ENCODE measurements at places on chromosomes 11 and 22.

GRCh38 chr22:25853078-25853477, 111.1 kb downstream of the MYO18B start:
- no peak for DNase-seq

GRCh38 chr11:82701847-82702520, 31.7 kb downstream of the FAM181B start:
- no peak for DNase-seq

DNA sequence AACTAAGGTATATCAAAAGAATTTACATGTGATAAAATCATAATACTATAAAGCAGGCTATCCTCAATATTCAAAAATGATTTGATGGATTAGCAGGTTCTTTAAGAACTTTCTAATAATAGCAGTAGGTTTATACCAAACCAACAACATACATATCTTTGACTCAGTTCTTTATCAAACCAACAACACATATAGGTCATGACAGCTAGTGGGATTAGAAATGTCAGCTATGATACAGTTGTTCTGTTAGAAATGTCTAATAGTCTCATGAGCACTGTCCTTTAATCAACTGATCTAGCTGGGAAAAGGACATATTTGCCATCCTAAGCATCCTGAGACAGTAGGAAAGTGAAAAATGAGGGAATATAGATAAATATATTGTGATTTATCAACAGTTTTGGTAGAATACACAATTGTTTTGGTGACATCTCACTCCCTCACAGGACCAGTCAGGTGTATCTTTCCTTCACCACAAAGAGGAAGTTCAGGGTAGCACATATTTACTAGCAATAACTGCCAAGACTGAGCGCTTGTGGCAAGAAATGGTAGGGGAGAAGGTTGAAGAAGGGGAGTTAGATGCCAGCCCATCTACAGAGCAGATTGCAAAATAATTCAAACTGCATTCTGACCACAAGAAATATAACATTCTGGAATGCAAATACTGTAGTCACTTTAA, 90.8 kb upstream of the APOA1 start:
- peak; percentile 22 for DNase-seq

DNA sequence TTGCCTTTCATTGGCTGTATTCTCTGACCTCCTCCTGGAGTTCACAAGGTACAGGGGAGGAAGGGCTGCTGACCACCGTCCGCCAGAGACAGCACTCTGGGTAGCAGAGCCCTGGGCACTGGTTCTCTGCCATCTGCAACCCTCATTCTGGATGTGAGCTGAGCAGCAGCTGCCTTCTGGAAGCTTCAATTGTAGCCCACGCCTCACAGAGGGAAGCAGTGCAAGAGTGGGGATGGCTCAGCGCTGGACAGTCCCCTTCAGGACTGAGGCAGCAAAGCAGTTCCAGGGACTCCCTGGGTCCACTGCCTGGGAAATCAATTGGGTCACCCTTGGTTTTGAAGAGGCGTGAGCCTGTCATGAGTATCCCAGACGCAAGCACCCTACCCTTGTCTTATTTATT, 346.2 kb downstream of the CADM1 start:
- DNase-seq = no peak

- no peak for DNase-seq
Measured at GRCh38 chr11:62922189-62922589, 1.0 kb upstream of the CHRM1 start.

- DNase-seq = no peak
Measured at GRCh38 chr22:22068657-22069056, 86.1 kb upstream of the TOP3B start.

- DNase-seq = no peak
Measured at GRCh38 chr11:122170815-122171475, 54.9 kb upstream of the BLID start.

- DNase-seq = no peak
Measured at GRCh38 chr11:126111458-126112116, 48.9 kb upstream of the CDON start.

- DNase-seq = no peak
Measured at GRCh38 chr11:134742956-134743819, 331.1 kb upstream of the B3GAT1 start.

- DNase-seq = no peak
Measured at GRCh38 chr11:2901196-2901796, 15.7 kb upstream of the CDKN1C start.

GRCh38 chr22:31956360-31956759, 12.0 kb downstream of the YWHAH start:
- DNase-seq = no peak

DNA sequence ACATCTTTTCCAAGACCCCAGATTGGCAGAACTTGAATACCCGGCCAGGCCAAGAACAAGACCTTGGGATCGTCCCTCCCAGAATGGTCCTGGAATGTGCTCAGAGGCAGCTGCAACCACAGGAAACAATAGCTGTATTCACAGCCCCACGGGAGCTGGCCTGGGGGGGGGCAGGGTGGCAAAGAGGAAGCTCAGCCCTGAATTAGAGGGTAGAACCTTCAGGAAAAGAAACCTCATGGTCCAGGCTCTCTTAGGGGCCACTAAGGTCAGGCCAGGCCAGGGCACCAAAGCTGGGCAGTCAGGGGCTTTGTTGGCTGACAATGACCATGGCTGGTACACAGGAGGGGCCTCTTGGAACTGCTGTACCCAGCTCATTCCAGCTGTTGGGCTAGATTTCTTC, 17.3 kb downstream of the RPL27A start:
- no peak for DNase-seq

- DNase-seq = peak; percentile 78
Measured at GRCh38 chr11:95089620-95090542, at the start of gene ENDOD1. Gene ENDOD1 (plus strand): TSS chr11:95089846. CDS start chr11:95089928, 82 bp downstream.

DNA sequence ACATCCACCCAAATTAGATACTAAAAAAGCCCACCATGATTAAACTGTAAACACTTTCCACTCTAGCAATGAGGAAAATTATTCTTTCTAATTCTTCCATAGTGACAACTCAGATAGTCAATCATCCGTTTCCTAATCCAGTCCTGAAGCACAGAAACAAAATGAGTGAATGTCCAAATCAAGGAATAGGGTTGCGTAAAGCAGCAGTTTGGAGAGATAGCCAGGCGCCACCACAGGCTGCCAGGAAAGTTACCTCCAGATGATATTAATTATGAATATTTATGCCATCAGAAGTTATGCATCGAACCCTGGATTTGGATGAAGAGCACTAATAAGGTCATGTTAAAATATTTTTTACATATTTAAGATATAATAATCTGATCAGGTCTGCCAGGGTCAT, 63.2 kb downstream of the ETS1 start:
- DNase-seq = no peak

GRCh38 chr22:42889304-42889703, 32.2 kb upstream of the ARFGAP3 start:
- peak; percentile 73 for DNase-seq

DNA sequence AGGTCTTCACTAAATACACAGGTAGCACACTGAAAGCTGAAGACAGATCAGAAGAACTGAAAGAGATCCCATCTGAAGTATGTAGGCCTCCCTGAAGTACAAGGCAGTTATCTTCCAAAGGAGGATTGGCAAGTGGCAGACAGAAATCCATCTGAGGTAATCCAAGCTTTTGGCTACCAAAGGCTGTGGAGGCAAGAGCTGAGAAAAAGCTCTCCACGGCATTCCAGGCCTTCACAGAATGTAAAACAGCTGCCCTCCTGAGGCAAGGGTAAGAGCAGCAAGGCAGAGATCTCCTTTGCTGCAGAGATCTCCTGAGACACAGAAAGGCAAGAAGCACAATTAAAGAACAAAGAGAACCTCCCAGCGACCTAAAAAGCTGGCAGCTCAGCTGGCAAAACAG, 19.1 kb downstream of the PIK3C2A start:
- DNase-seq = no peak

- DNase-seq = no peak
Measured at GRCh38 chr11:128614026-128614425, 26.7 kb upstream of the ETS1 start.

- no peak for DNase-seq
Measured at GRCh38 chr11:45650166-45651095, 15.0 kb downstream of the CHST1 start.

DNA sequence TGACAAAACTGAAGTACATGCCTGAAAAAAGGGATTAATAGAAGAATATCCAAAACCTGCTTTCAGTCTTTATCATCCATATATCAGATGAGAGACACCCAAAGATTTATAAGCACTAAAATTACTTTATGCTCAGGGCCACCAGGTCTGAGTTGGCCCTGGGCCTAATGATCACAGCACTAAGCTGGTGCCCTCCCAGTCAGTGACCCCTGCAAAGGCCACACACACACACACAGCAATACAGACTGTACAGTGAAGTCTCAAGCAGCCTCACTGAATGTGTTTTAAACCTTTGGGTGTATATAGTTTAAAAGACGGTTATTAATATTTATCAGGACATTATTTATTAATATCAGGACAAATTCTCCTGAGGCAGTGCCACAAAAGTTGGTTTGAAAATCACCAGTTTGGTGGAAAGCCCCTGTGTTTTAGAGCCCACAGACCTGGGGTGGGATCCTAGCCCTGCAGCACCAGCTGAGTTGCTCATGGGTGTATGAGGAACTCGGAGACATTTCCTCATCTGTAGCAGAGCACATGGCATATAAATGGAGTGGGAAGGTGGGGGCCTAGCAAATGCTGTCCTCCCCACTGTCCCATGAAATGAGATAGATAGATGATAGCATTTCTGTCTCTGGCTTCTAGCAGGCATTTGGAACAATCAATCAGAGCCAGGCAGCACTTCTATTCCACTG, 48.4 kb upstream of the HORMAD2 start:
- DNase-seq = no peak

DNA sequence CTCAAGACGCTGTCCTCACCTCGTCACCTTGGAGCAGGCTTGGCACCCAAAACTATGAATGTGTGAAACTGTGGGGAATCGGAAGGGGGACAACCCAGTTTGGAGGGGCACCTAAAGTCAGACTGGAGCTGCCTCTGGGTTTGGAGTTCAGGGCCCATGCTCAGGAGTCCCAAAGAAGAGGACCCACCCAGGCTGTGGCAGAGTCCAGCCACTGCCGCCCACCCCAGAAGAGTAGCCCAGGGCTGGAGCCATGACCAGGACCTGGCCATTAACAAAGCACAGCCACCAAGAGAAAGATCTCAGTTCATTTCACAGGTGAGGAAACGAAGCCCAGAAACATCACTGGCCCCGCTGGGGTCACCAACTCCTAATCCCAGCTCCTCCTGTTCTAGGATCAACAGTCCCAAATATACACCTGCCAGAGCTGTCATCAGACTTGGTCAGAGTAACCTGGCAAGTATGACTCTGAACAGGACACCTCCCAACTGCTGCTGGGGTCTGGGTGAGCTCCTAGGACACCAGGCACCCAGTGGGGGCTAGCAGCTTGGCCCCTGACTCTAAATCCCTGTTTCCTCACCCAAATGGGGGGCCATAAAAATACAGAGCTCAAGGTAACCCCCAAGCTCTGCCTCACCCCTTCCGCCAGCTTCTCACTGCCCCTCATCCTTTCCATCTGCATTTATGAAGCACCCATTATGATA, 2.7 kb downstream of the RAB3IL1 start:
- peak; percentile 6 for DNase-seq

- DNase-seq = no peak
Measured at GRCh38 chr11:64089027-64089360, 53.3 kb downstream of the FLRT1 start.

- DNase-seq = no peak
Measured at GRCh38 chr11:105899772-105900171, 122.3 kb downstream of the MSANTD4 start.

- DNase-seq = no peak
Measured at GRCh38 chr11:9827708-9828107, 163.8 kb downstream of the SWAP70 start.

DNA sequence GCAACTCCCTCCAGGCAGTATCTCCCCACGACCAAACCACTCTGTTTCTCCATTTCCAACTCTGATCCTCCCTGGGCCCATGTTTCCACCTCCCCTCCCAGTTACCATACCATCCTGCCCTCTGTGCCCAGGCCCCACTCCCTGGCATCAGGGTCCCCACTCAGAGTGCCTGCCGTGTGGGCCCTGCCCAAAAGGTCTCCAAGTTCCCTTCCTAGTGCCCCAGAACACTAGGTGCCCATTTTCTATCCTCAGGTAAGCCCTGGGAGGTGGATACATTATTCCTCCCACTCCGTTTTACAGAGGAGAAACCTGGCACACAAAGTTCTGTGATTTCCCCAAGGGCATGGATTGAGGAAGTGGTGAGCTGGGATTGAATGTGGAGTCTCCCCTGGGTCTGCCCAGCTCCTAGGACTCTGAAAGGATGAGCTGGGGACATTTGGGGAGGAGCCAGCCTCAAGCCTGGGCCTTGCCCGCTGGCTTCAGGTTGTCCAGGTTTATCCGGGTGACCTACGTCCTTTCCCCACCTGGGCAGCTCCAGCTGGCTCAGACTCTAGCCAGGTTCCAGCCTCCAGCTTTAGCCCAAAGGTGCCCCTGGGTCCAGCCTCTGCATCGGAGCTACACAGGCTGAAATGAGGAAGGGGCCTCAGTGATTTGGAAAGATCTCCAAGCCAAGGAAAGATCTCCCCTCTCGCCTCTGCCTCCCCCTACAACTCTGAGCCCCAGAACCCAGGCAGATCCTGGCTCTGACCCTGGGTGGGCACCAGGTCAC, 2.2 kb upstream of the GSTT4 start:
- DNase-seq = no peak

- DNase-seq = no peak
Measured at GRCh38 chr22:42184852-42185251, 54.2 kb upstream of the CYP2D6 start.

DNA sequence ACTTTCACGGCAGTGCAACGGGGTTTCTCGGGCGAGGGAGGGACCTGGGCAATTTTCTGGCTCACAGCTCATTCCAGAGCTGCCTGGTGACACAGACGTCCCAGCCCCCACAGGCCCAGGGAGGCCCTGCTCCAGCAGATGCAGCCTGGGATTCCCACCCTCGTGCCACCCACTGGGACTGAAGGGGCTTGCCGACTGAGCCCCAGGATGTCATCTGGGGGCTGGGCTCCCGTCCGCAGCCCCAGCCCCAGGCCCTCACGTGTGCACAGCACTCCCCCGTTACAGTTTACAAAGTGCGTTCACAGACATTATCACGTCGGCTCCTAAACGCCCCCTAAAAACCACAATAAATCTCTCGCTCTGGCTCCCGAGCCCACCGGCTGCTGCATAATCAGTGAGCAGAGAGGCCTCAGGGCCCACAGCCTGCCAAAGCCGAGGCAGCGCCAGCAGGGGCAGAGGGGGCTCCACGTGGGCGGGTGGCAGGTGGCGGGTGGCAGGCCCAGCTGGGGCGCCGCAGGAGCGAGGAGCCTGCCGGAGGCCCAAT, 76.9 kb upstream of the TCF20 start:
- no peak for DNase-seq

DNA sequence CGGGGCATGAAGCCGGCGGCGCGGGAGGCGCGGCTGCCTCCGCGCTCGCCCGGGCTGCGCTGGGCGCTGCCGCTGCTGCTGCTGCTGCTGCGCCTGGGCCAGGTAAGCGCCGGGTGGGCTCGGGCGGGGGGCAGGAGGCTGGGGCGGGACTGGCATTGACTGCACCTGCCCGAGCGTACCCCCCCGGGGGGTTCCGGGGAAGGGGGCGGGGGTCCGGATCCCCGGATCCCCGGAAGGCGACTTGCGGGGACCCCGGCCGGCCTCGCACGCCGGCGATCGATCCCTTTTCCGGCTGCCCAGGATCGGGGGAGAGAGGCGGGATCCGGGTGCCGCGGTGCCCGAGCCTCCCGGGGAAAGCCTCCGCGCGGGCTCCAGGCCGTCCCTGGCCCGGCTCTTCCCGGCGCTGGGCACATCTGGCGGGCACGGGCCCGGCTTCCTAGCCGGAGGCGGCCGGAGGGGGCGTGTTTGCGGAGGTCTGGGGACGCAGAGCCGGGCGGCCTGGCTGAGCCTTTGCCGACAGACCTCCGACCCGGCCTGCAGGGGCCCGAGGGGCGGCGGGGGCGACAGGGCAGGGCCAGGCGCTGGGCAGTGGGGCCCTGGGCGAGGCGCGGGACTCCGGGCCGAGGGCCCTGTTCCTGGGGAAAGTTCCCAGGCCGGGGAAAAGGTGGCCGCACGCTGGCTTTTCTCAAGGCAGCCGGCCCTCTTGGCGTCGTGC, 705 bp downstream of the PTPRJ start:
- DNase-seq = peak; percentile 56

Data from GM12891 (cell line).